ENCODE measurements at places on chromosomes 6 and 20.

GRCh38 chr6:105803442-105803841 is 282.7 kb upstream of the PRDM1 start:
- no peak for DNase-seq

GRCh38 chr6:132505158-132505557 is 7.8 kb downstream of the STX7 start:
- DNase-seq: no peak

GRCh38 chr6:34324738-34325444 is 67.6 kb downstream of the NUDT3 start:
- no peak for DNase-seq

GRCh38 chr6:24802271-24803059 is 3.7 kb upstream of the ARMH2 start:
- DNase-seq: no peak

DNA sequence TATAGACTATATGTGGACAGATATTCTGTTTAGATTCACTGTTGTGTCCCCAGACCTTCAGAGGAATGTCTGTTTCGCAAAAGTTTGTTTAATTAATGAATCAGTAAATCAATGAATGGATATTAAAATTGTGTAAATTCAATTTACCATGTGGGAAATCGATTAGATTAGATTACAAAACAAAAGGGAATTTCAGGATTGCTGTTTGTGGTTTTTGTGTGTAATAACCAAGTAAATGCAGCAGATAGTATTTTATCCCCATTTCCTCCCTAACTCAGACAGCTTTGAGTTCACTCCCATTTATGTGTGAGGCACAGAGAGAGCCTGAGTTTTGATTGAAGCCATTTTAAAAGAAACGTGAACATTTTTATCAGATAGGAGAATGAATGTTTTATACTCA is 214.8 kb downstream of the ADGB start:
- no peak for DNase-seq

- no peak for DNase-seq
Measured at GRCh38 chr6:150738092-150738629, 127.3 kb upstream of the MTHFD1L start.

DNA sequence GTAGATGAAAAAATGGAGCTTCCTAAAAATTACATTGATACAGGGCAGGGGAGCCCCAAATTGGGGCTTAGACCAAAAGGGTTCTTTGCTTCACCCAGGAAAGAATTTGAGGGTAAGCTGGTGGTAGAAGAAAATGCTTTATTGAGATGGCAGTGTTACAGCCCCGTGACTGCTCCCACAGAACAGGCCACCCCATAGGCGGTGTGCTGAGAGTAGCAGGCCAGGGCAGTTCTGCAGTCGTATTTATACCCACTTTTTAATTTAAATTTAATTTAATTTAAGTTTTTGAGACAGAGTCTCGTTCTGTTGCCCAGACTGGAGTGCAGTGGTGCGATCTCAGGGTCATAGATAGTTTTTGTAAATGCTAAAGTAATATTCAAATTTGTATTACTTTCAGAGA is 265.0 kb downstream of the CDH26 start:
- DNase-seq: no peak

DNA sequence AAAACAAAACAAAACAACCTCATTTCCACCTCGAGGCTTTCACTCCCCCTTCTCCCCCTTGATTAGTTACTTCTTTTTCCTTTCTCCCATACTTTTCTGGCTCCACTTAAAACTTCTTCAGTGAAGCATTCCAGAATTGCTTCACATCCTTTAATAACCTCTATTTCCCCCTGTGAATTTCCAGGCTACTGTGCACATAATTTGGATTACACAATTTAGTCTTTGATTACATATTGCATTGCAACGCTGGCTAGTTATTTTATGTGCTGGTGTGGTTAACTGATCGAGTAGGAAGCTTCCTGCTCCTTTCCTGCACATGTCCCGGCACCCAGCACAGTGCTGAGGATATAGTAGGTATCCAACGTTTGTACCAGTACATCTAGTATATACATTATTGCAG is 28.1 kb upstream of the EEF1E1 start:
- DNase-seq: no peak

GRCh38 chr6:67331304-67331703 is 1303.8 kb upstream of the ADGRB3 start:
- no peak for DNase-seq

- DNase-seq: no peak
Measured at GRCh38 chr6:12555267-12555666, 161.3 kb upstream of the PHACTR1 start.

DNA sequence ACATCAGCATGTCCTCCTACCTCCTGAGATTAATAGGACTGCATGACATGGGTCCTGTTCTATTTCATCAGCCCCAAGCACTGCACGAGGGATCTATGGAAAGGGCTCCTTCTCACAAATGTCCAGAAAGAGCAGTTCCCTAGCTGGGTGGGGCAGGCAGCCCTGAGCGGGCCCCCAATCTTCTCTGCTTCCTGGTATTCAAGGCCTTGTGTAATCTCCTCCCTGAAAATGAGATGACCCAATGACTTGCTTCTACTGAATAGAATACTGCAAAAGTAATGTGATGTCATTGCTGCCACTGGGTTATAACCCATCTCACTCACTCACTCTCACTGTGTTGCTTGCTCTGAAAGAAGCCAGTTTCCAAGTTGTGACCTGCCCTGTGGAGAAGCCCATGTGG is 126.4 kb downstream of the OPRM1 start:
- no peak for DNase-seq

GRCh38 chr20:16158976-16159286 is 414.3 kb downstream of the KIF16B start:
- no peak for DNase-seq

- DNase-seq: no peak
Measured at GRCh38 chr6:72966628-72967280, 258.5 kb downstream of the KHDC1L start.

DNA sequence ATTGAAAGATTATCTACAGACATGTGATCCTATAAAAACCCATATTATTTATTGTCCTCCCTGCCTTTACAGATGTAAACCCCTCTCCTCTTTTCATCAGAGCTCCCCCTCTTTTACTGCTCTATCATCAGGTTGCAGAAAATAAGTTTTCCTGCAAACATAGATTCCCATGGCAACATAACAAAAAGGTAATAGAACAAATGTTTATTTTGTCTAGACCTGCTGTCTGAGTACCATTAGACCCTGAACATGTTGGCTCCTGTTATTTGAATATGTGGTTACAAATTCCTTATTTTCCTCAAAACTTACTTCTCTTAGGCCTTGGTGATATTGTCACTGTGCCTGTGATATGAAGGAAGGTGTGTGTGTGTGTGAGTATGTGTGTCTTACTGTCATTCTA is 11.5 kb downstream of the MAPK14 start:
- DNase-seq: no peak

GRCh38 chr20:2918096-2919049 is 45.1 kb downstream of the PTPRA start:
- DNase-seq: no peak

- no peak for DNase-seq
Measured at GRCh38 chr6:4129446-4129845, 5.9 kb downstream of the ECI2 start.

- DNase-seq: no peak
Measured at GRCh38 chr6:134389658-134390057, 71.7 kb upstream of the SGK1 start.

- no peak for DNase-seq
Measured at GRCh38 chr20:44362466-44362940, 7.0 kb downstream of the HNF4A start.

GRCh38 chr20:37288091-37288490 is 1.4 kb upstream of the MANBAL start:
- no peak for DNase-seq

DNA sequence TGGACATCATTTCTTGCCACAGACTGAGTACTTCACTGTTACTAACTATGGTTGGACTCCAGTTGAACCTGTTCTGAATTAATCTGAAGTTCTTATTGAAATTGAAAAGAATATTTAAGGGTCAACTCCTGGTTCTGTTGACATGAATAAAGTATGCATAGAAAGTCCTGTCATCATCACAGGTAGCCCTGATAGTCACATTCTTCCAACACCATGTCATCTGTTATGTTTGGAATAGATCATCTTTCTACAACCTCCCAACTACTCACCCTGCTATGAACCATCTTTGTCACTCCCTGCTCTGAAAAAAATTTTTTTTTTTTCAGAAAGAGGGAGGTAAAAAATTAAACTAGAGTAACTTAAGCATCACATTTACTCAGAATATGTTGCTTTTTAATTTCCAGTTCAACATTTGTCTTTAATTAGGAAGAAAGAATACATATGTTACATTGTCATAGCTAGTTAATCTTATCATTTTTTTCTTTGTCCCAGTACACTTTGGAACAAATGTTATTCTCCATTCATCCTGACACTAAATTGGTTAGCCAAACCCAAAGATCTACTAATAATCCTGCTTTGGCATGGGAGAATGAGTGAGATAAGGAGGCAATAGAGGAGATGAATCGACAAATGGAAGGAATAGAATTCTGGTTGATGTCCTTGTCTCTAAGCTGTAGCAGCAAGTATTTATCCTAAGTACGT is 775.1 kb upstream of the NRSN1 start:
- DNase-seq: no peak

- DNase-seq: no peak
Measured at GRCh38 chr6:72401865-72402264, 220.0 kb upstream of the KCNQ5 start.

- DNase-seq: no peak
Measured at GRCh38 chr20:4225745-4226144, 210.4 kb upstream of the RNF24 start.

DNA sequence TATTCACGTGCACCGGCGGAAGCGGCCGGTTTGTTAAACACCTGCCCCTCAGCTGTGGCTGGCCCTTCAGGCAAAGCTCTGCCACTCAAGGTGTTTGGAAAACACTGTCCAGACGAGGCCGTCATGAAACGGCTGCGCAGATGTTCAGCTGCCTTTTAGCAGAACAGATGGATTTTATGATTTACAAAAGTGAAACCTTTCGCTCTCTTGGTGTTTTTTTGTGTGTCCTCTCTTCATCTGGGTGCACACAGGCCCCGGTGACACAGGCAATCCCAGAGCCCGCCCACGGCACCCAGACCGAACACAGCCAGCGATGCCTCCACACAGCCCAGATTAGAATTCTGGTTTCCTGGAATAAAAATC is 397.0 kb downstream of the SMOC2 start:
- DNase-seq: no peak

DNA sequence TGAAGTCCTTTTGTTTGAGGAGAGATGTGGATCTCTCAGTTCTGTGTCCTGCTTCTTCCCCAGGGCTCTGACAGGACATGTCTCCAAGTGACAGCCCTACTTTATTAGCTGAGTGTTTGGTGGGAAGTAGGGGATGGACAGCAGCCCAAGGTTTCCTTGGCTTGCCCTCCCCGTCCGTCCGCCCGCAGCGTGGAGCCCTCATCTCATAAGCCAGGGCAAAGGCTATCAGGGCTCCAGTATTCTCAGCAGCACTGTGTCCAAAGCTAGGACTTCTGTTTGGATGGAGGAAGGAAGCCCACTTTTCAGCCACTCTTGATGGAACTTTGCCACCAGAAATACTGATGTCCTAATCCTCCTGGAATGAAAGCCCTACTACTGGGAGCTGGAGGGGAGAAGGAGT is 13.6 kb downstream of the CDC5L start:
- DNase-seq: no peak

DNA sequence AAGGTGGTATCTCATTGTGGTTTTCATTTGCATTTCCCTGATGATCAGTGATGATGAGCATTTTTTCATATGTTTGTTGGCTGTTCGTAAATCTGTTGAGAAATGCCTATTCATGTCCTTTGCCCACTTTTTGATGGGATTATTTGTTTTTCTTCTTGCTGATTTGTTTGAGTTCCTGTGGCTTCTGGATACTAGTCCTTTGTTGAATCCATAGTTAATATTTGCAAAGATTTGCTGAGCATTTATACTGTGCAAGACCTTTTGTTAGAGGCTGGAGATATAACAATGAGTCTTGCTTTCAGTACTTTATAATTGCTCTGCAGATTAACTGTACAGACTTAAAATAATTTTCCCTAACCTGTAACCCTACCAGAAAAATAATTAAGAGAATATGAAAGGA is 35.6 kb downstream of the PDE7B start:
- no peak for DNase-seq

DNA sequence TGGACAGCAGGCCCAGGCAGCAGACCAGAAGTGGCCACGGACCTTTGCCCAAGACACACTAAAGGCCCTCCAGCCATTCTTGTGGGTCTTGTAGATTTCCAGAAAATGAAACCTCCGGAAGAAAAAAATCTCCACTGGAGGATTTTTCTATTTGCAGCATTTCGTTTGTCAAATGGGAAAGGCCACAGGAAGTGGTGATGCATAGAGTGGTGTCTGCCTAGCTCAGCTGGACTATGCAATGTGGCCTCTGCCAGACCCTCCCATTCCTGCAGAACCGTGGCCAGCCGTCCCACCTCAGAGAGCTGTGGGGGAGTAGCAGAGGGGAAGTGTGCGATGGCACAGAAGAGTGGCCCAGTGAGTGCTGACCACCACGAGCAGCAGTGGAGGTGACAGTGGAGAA is 24.0 kb upstream of the INSM1 start:
- DNase-seq: no peak

GRCh38 chr20:57787151-57787989 is 77.6 kb upstream of the PMEPA1 start:
- no peak for DNase-seq

GRCh38 chr6:9155836-9156235 is 720.5 kb upstream of the SLC35B3 start:
- no peak for DNase-seq

DNA sequence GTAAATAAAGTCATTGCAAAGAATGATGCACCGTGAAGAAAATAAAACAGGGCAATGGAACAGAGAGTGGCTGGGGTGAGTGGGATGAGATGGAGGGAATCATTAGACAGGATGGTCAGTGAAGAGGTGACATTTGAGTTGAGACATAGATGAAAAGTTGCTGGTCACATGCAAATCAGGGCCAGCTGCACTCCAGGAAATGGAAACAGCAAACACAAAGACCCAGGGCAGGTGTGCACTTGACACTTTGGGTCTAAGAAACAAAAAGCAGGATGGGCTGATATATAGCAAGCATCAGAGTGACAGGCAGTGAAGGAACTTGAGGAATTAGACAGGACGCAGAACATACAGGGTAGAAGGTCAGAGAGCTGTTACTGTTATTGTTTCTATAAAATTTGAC is 171.5 kb upstream of the RIPOR2 start:
- DNase-seq: no peak

GRCh38 chr6:39899554-39900295 is 34.5 kb downstream of the MOCS1 start:
- no peak for DNase-seq
